ENCODE measurements at places on chromosomes 5 and 9.

DNA sequence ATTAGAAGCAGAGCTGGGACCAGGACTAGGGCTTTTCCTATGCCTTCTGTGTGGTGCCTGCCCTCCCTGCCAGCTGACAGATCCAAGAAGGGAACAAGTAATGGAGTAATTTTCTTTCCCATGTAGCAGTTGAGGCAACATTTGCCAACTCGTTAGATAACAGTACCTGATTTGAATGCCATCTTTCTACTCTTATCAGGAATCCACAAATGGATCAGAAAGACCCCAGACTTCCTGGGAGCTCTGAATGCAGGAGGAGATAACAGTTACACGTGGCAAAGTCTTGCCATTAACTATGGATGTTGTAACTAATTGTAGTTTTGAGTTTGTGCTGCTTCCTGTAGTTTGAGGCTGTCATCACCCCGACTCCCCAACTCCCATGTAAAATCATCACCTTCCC, 39.2 kb downstream of the RCL1 start:
- no peak for DNase-seq

- DNase-seq: peak; percentile 84
These were observed 664 bp upstream of the ARSB start for GRCh38 chr5:78985725-78986223.

DNA sequence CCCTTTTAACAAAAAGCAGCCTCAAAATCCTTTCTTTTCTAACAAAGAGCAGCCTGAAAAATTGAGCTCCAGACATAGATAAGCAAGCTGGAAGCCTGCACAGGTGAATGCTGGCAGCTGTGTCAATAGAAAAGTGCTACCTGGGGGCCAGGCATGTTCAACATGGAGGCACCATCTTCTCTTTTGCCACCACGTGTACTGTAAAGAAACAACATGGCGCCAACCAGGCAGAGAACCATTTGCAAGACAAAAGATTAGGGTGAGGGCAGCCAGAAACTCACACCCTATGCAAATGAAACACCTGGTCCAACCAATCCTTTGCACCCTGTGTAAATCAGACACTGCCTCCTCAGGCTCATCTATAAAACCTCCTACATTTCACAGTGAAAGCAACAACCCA, 96.0 kb downstream of the ACTL7B start:
- no peak for DNase-seq

- no peak for DNase-seq
These were observed 25.8 kb downstream of the KLHL3 start for GRCh38 chr5:137710086-137710485.

DNA sequence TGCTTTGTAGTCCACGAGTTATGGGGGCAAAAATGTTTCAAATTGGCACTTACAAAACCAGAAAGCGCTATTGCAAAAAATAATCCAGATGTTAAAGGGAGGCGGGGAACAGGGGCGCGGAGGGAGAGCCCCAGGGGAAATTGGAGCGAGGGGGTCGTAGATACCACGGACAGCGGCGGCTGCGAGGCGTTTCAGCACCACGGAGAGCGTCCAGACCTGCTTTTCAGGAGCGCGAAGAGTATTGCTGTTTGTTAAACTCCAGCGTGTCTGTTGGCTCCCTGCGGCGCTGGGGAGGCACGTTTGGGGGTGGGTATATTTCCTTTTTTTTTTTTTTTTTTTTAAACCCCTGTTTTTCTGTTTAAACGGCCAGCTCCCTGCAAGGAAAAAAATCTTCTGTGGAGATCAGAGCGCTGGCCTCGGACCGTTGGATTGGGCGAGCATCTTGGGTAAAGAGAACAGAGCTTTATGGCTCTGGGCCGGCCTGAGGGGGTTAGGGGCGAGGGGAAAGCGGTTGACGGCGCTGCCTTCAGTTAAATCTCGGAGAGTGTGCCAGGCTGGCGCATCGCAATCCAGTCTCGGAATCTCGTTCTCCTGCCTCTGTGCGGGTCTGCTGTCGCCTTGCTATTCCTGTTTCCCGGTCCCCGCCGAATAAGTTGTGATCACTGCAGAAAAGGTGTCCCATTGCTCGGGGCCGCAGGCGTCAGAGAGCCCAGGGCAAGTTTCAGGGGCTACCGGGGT, at the start of gene GLRA1:
Gene GLRA1 (minus strand): TSS at position 288 of the 738 bp plus-strand sequence. CDS start 302 bp downstream, outside the sequence.
- peak; percentile 47 for DNase-seq

DNA sequence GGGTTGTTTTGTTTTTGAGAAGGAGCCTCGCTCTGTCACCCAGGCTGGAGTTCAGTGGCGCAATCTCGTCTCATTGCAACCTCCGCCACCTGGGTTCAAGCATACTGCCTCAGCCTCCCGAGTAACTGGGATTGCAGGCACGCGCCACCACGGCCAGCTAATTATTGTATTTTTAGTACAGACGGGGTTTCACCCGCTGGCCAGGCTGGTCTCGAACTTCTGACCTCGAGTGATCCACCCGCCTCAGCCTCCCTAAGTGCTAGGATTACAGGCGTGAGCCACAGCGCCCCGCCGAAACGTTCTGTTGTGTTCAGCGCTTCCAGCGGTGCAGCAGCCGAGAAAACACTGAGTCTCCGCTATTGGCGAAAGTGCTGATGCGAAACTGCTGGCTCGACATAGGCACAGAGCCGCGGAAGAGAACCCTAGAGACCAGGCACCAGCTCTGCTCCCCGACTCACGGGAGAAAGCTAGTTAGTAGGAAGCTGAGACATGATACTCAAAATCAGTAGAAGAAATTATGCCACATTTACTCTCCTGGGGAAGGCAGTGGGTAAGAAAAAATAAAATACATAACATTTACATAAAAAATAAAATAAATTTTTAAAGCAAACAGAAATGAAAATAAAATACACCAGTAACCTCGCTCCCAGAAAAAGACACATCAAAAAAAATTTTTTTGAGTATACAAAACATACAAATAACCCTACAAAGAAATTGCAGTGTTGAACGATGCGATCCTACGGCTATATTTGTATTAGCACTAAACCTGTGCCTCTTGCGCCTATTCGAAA, 31.6 kb downstream of the ANXA2R start:
- DNase-seq: peak; percentile 94

DNA sequence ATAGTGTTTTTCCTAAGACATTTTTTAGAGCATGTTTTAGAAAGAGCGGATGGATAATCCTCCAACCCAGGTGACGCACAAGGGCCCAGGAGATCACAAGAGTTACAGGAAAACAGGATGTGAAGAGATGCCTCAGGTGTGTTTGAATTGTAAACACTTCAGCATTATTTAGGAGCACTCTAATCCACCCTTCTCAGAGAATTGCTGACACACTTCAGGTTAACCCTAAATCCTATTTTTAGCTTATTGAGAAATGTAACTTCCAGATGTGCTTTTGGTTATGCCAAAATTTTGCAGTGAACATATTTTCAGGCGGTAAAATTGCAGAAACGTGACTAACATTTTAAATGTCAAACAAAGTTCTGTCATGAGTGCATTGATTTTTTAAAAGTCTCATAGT, 755.4 kb upstream of the CTNND2 start:
- no peak for DNase-seq

DNA sequence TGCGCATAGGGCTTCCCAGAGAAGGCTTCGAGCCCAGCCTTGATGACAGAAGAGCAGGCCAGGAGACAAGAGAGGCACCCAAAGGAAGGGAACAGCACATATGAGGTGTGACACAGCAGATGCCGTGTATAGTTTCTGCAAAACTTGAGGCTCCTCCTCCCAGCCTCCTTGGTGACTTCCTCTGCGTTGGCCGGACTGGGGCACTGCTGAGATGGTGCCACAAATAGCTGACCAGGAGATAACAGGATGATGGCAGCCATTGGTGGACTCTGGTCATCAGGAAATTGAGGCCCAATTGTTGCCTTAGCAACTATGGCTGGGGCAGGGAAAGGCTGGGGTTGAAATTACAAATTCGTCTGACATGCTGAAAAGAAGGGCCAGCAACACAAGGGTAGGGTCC, 4.8 kb upstream of the ZNF79 start:
- no peak for DNase-seq

DNA sequence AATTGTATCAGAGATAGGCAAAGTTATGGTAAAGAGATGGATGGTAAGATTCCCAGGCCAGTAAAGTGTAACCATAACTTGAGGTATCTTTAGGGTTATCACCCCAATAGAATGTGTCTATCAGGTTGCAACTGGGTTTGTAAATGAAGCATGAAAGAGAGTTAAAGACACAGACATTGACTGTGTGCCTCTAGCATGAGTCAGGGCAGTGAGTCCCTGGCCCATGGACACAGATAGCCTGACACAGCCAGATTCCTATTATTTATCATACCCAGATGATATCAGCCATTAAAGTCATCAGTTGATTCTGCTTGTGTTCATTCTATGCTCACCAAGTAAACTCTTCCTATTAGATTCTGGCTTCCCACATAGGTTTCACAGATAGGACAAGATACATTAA, 33.5 kb upstream of the SNAPC3 start:
- DNase-seq: no peak

GRCh38 chr9:11402621-11403020, 789.8 kb upstream of the PTPRD start:
- no peak for DNase-seq

- no peak for DNase-seq
These were observed 7.6 kb downstream of the TNIP1 start for GRCh38 chr5:151073280-151073679.

- DNase-seq: peak; percentile 1
These were observed 93.2 kb upstream of the GAS1 start for GRCh38 chr9:87040410-87041009.

- peak; percentile 4 for DNase-seq
These were observed 286.4 kb upstream of the CDH12 start for GRCh38 chr5:23139338-23140171.

DNA sequence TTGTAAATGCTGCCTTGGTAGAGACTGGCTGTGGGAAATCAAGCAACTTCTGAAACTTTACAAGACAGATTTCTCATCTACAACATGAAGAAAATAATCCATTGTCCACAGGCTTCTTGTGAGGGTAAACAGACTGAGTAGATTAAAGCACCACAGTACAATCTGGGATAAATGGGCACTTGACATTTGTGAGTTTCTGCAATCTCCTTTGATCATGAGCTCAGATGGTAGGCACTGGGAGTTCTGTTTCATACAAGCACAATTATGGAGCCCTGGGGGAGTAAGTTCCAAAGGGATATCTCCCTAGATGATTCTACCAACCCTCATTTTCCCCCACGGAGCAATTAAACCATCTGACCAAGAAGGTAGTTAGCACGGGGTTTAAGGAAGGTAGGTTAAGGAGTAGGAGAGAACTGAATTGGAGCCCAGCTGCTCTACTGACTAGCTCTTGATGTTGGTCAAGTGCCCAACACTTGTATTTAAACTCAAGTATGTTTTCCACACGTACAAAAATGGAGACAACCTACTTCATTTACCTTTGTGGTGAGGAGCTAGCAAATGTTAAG, 479.5 kb upstream of the TNC start:
- DNase-seq: no peak

- no peak for DNase-seq
These were observed 151.9 kb downstream of the INSYN2B start for GRCh38 chr5:169828385-169828784.

DNA sequence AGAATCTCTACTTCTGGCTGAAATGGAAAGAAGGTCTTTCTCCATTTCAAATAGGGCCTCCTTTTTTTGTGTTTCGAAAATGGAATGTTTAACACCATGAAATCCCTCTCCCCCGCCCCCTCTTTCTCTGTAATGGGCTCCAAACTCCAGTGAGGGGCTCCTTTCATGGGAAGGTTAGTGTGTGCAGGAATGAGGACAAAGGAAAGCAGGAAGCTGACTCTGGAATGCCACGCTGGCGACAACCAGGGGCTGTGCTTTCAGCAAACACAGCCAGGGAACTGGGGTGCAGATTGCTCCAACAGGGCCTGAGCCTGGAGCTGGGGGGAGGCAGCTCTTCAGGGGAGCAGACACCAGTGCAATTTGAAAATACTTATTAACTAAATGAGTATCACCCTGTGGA, 82.8 kb downstream of the CRB2 start:
- DNase-seq: no peak

- DNase-seq: no peak
These were observed 24.9 kb upstream of the ANXA6 start for GRCh38 chr5:151182524-151182900.

- DNase-seq: no peak
These were observed 12.0 kb downstream of the RAD1 start for GRCh38 chr5:34903260-34903659.

GRCh38 chr9:137370865-137371520, 52.0 kb downstream of the EXD3 start:
- no peak for DNase-seq

GRCh38 chr9:88173378-88173999, 35.2 kb upstream of the SPATA31C2 start:
- peak; percentile 59 for DNase-seq

- DNase-seq: no peak
These were observed 118.8 kb downstream of the MTX3 start for GRCh38 chr5:79872291-79872690.

DNA sequence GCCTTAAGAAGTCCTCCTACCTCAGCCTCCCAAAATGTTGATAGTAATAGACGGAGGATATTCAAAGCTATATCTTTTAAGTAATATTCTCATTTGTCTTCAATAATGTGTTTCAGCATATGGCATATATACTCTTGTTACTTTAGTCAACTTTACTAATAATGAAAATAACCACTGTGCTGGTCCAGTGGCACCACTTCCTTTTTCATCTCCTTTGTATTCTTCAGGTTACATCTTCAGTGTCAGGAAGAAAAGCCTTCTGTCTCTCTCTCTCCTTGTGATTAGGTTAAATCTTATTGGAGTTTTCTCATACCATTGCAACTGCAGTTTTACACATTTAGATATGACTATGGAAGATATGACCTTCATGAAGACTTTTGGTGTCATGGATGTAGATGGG, 31.3 kb downstream of the PARP8 start:
- no peak for DNase-seq

- no peak for DNase-seq
These were observed 412.7 kb downstream of the ACTL7B start for GRCh38 chr9:108443019-108443633.

DNA sequence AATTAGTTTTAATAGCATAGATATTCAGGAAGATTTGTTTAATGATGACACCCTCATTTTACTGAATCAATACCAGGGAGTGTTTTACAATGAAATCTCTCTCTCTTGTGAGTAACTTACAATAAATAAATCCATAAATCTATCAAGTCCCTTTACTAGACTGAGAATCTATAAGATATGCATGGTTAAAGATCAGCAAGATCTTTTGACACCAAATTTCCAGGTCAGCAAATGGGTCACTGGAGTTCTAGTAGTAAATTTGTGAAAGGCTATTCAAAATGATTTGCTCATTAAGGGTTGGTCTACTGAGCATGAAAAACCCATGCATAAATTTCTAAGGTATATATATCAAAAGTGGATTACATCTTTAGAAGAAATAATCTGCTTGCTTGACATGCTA, 512.1 kb upstream of the ITGA1 start:
- no peak for DNase-seq

- DNase-seq: no peak
These were observed 1079.9 kb upstream of the ACO1 start for GRCh38 chr9:31304576-31304975.

Measured in activated CD4-positive, alpha-beta T cell treated with anti-CD3 and anti-CD28 coated beads, Interleukin-2, Interleukin-6, amounts not matched to agents 100 ng/mL and 50 ng/mL, durations not matched to agents 16 hours and 8 hours (primary cell).